ENCODE measurements at places on chromosomes 5 and 9.

- no peak for DNase-seq
These were observed 255.0 kb downstream of the EFNA5 start for GRCh38 chr5:107415762-107416161.

DNA sequence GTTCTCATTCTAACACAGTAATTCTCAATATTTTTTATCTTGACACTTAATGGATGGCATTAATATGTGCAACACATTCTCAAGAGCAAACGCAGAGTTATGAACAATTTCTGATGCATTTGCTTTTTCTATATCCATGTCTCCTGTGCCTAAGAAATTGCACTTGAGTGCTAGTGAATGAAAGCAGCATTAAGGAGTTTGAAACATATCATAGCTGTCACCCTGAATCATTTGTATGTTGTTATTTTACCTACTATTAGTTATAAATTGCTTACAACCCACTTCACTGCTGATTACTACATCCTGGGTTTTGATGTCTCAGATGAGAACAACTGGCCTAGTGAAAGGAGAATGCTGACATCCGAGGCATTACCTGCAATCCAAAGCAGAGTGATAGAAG, 387.3 kb downstream of the RASEF start:
- no peak for DNase-seq

DNA sequence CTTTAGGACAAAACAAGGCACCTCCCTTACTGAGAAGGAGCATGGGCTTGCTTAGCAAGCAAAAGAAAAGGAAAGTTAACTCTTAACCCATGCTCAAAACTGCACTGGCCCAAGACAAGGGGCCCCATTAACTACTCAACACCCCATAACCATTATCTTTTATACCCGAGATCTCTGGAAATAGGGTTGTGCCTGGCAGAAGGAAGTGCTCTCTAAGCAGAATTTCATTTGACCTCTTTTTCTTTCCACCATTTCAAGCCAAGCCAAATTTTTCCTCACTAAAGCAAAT, 167.2 kb downstream of the RASEF start:
- DNase-seq = no peak

DNA sequence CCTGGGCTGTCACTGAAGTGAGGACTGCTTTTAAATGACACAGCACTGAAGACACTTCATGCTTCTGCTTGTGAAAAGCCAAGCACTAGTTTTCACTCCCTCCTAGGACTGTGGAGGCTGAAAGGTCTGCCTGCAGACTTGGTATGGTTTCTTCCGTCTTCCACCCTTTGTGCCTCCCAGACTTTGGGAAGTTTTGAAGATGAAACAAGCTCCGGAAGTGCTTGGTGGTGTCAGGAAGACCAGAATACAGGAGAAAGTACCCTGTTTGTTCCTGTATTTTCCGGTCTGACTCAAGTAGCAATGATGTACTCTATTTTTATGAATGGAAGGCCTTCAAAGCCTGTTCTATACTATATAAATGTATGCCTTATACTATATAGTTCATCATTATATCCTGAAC, 222.7 kb downstream of the PDZD2 start:
- DNase-seq = no peak

GRCh38 chr9:113352411-113352810, 3.1 kb downstream of the BSPRY start:
- no peak for DNase-seq

DNA sequence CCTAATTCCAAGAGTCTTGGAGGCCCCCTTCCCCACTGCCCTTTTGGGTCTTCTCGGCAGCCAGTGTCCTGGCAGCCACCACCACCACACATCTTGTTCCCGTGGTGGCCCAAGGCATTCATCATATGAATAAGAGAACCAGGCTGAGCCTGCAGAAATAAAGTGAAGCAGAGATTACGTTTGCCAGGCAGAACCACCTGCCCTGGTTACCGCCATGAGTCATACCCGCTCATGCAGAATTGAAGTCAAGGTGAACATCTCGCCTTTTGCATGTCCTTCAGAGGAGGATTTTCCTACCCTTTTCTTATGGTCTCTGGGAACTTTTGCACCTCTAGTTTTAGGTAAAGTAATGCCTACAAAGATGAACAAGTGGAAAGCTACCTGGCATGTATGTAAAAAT, 119.5 kb upstream of the LMX1B start:
- no peak for DNase-seq

- DNase-seq = no peak
These were observed 74.5 kb downstream of the PRR16 start for GRCh38 chr5:120538644-120539043.

GRCh38 chr5:82808960-82809359, 268.2 kb downstream of the TMEM167A start:
- DNase-seq = no peak

DNA sequence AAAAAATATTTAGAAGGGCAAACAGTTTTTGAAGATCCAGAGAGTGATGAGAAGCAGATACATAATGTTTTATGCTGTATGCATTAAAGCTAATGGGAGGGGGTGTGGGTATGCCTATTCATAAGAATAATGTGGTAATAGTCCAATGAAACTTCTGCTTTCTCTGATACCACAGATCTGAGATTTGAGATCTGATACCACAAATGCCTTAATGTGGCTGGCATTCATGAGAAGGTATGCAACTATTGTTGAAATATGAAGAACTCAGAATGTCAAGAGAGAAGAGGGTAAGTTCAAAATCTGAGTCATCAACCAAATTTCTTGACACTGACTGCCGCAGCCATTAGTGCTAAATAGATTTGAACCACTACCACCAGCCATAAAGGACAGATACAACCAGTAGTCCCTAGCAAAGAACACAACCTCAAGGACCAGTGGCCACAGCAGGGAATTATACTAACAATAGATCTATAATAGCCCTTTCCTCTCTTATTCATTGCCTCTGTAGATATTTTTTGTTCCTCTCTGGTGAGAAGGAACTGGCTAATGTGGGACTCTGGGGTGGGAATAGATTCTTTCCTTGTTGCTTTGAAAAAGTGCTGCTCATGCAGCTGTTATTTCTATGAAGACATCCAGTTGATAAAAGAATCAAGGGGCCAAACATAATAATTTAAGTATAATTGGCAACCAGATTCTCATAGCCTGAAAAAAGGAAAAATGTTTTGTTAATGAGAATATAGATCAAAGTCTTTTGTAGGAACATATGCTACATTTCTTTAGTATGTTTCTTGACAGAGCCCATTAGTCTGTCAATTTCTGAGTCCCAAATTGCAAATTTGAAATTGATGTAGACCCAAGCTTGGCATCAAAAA, 256.5 kb upstream of the ZNF608 start:
- no peak for DNase-seq

- no peak for DNase-seq
These were observed 81.3 kb downstream of the ALDH7A1 start for GRCh38 chr5:126513703-126514102.

DNA sequence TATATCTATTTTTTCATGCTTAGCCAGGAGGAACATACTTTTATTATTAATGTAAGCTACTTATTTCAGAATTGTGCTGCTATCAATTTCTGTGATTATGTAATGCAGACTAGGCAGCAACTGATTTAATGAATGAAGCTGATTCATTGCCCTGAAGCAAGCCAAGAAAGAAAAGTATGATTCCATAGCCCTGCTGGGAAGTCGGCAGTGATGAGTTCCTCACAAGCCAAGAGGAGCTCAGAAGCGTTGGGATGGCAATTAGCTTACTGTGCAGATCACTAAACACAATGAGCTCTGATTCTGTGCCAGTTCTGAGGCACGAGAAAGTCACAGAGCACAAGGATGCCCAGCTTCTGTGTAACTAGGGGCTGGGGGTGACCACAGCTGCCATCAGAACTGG, 254.3 kb upstream of the KLF9 start:
- no peak for DNase-seq

- no peak for DNase-seq
These were observed 5.4 kb upstream of the SH3PXD2B start for GRCh38 chr5:172459783-172460165.

DNA sequence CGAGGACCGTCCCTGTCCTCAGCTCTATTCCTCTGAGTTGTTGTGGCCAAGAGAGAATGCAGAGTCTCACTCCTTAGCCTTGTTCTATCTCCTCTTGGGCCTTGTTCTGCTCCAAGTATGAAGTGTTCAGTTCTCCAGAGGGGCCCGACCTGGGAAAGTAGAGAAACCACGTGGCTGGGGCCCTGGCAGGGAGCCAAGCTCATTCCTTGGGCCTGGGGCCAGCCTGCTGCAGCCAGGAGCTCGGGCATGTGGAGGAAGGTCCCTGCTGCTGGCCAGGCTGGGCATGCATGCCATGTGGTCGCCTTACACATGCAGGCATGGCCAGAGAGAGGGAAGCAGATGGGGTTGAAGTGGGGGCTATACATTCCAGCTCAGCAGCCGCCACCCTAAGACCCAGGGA, 60.7 kb downstream of the COL27A1 start:
- DNase-seq = no peak

DNA sequence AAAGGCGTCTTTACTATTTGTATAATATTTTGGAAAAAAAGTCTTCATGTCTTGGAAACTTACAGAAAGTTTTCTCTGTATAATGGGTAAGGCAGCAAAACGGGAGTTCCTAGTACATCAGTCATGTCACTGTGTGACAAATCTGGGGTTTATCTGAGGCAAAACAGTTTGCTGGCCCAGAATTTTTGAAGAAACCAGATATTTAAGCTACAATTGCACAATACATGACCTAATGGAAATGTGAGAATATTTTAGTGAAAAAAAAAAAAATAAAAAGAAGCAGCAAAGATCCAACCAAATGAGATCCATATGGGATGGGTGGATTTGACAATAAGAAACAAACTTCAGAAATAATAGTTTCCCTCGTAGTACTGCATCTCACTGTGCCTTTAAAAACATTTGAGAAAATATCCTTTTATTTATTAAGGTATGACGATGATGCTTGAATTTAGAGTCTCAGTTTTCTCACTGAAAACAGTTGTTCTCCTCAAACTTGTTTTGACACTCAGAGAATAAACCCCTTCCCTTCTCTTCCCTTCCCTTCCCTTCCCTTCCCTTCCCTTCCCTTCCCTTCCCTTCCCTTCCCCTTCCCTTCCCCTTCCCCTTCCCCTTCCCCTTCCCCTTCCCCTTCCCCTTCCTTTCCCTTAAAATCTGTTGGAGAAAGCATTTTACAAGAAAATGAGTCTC, 180.5 kb upstream of the TUT7 start:
- DNase-seq = no peak

- DNase-seq = no peak
These were observed 137.4 kb upstream of the PRR16 start for GRCh38 chr5:120326651-120327050.

DNA sequence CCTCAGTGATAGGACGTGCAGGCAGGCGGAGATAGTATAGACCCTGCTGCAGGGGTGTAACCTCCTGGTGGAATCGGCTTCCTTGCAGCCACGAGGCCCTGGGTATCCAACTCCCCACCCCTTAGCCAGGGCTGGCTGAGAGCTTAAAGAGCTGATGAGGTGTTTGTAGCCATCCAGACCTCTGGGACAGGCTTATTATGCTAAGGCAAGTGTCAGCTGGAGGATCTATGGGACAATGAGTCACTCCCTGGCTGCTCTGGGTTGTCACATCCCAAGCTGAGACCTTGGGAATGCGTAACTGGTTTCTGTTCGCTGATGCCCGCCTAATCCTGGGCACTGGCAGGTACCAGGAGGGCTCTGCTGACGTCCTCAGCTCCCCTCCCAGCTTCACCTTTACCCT, 38.9 kb downstream of the DAB2IP start:
- DNase-seq = no peak

GRCh38 chr5:75756211-75756610, 39.0 kb upstream of the POC5 start:
- DNase-seq = no peak

DNA sequence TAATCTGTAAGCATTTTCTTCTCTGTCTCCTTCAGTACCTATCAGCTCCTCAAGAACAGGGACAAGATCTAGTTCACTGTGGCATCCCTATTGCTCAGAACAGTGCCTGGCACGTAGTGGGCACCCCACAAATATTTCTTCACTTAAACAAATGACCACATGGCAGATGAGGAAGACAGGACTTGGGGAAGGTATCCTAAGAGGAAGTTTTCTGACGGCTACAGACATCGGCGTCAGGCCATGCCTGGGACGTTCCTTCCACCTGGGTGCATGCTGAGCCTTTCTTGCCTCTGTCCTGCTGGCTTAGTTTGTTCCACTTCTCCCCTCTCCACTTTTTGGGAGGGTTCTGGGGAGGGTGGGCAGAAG, 60.2 kb downstream of the NEURL1B start:
- DNase-seq = no peak

DNA sequence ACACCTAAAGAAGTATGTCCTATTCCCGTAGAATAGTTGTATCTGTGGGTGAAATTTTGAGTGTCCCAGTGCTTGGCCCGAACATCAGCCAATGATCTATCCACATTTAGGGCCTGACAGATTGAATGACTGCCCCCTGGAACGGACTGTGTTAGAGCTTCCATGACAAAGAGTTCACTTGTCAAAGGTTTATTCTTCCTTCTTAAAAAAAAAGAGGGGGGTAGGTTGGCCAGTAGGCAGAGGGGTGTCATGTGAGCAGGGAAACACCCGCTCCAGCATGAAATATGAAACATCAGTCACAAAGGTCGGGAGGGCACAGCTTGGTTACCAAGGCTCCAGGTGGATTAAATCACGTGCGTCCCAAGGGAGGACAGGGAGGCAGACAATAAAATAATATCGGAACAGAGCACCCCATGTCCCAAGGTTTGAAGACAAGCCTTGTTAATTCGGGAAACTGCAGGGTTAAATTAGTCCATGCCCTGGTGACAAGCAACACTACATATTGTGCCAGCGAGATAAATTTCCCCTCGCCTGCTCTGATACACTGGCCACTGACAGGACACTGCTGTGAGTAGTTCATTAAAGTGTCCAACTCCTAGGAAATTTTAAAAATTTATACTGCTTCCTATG, 401.2 kb downstream of the IRX1 start:
- DNase-seq = no peak

DNA sequence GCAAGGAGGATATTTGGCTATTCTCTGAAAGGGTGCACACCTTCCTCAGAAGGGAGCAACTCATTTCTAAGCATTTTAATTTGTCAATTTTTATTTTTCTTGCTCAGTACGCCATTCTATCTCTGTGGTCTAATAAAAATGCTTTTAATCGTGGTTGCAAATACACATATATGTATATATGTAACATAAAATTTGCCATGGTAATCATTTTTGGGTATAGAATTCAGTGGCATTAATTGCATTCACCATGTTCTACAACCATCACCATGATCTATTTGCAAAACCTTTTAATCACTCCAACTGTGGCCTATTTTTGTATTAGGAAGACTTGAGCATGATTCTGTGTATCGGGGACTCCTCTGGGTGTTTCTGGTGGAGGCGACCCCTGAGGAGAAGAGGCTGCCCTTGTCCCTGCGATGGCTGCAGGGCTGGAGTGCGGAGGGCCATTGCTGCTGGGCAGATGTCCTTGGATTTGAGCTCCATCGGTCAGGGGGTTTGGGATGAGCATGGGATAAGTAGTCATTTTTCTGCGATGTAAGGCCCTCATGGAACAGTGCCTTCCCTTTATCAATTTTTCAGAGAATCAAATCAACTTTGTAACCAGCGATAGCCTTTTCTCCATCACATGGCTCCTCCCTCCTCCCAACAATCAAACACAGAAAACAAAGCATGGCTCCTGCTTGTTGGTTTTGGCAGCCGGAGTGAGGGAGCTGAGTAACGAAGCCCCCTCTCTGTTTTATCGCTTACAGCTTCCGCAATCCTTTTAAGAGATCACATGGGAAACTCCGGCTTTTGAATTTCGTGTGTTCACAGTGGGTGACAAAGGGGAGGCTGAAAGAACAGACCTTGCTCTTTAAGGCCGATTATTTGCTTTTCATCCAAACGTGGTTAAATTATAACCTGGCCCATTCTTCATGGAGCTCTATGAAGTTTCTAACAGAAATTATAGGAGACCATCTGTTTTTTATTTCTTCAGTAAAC, 187.3 kb downstream of the TENT4A start:
- no peak for DNase-seq

- DNase-seq = peak; percentile 50
These were observed 131.6 kb upstream of the NIPBL start for GRCh38 chr5:36744773-36745589.
